NCI-H510A treated with DMSO at 0.1 percent for 48 hours (cell line): ENCODE measurements at places on chromosomes 11 and 22.

DNA sequence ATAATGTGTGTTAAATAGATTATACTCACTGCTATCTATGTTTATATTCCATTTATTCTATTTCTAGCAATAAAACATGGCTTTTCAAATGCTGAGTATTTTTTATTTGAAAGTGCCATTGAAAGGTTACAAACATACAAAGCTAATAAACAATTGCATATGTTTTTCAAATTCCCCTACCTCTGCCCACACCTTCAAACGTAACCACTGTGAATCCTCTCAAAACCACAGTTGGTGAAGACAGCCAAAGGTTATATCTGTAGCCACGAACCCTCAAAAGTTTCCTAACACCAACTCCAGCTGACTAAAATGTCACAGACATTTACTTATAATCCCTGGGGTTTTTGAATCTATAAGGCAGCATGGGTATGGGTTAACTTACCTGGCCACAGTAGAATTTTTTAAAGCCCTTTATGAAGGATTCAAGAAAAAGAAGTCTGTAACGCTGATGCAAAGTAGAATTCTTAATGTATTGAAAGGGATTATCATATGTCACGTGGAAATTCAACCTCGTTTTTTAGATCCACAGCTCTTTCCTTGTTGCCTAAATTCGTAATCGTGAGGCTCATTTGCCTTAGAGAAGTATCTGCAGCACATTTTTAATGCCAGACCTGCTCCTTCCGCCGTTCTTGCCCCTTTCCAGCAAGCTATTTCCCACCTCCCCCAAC lies 122.5 kb upstream of the ZC3H12C start:
- DNase-seq: no peak

DNA sequence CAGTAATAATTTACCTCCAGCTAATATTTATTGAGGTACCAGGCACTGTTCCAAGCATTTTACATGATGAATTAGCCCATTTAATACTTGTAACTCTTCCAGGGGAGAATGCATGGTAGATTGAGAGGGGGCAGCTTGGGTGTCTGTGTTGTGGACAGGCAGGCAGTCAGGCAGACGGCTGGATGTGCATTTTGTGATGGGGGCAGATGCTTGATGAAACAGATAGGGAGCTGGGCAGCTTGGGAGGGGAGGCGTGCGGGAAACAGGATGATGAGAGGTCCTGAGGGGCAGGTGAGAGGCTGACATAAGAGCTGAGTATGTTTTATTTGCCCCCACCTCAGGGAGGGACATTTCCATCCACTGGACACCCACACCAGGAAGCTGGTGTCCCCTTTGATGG lies 33.1 kb upstream of the SHISAL1 start:
- DNase-seq: no peak

- no peak for DNase-seq
Observed at GRCh38 chr11:57674251-57674650, 6.3 kb downstream of the ZDHHC5 start.

DNA sequence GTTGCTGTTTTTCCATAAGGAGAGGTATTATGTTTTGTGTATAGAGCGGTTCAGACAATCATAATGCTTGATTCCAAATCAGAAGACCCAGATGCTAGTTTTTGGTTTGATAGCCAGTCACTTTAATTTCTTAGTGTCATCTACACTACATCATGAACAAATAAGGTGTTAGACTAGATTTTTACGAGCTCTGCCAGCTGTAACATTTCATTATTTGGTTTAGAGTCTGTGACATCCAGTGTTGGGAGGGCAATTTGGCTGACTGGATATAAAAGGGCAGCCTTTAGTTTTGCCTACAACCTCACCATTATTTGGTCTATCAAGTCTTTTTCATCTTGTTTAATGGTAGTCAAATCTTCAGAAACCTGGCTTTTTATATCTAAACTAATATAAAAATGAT lies 30.2 kb upstream of the FBXO3 start:
- no peak for DNase-seq

GRCh38 chr11:63871962-63872799 lies 33.3 kb downstream of the MARK2 start:
- peak; percentile 89 for DNase-seq
